H1 (cell line): ENCODE measurements at places on chromosomes 2 and 18.

- no peak overlapping the region for H3K4me3 ChIP-seq
- no peaks in the 10 kb centered on the region for H3K27me3 ChIP-seq
- H3K36me3 ChIP-seq = no peaks in the 10 kb centered on the region
- DNase-seq = no peak
Measured at GRCh38 chr18:8359076-8359475, 250.2 kb upstream of the RAB12 start.

DNA sequence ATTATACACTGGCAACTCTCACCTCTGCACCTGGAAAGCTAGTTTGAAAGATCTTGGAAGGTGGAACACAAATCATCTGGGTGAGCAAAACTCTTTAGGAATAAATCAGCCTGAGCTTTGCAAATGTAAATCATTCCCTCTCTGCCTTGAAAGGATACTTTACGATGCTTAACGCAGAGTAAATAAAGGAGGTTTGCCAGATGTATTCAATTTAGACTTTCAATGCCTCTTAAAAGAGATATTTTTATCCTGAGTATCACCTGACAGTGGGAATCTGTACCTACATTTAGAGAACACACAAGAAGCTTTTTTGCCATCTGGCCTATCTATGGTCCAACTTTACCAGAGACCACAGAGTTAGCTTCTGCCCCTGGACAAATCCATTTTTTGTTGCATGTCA is 983.2 kb upstream of the CDH2 start:
- H3K4me3 ChIP-seq = no peak overlapping the region
- no peaks in the 10 kb centered on the region for H3K36me3 ChIP-seq
- H3K4me1 ChIP-seq = no peaks in the 10 kb centered on the region
- no peak overlapping the region for H3K27ac ChIP-seq
- H3K27me3 ChIP-seq = no peaks in the 10 kb centered on the region
- DNase-seq = no peak

DNA sequence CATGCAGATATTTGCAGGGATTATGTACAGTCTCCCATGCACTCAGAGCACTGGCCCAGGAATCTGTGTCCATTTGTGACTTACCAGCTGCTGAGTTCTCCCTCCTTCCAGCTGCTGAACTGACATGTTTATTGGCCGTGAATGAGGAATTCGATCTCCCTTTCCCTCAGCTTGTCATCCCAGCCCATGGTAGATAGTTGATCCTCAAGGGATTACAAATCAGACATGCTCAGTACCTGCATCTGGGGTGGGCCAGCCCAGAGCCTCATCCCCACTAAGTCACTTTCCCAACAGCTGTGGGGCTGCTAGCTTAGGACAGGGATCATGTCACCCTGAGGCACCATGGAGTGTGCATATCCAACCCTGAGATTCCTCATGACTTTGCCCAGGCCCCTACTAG is 1284.9 kb upstream of the LRRTM1 start:
- no peak overlapping the region for H3K4me3 ChIP-seq
- no peaks in the 10 kb centered on the region for H3K27me3 ChIP-seq
- no peaks in the 10 kb centered on the region for H3K4me1 ChIP-seq
- DNase-seq = no peak
- no peak overlapping the region for H3K27ac ChIP-seq

GRCh38 chr2:167924556-167924955 is 322.8 kb downstream of the STK39 start:
- H3K36me3 ChIP-seq = no peaks in the 10 kb centered on the region
- no peaks in the 10 kb centered on the region for H3K27me3 ChIP-seq
- no peak for DNase-seq
- H3K27ac ChIP-seq = no peak overlapping the region
- no peak overlapping the region for H3K4me3 ChIP-seq

- H3K4me1 ChIP-seq = no peaks in the 10 kb centered on the region
- no peak for DNase-seq
- H3K27me3 ChIP-seq = no peaks in the 10 kb centered on the region
Measured at GRCh38 chr18:42617221-42617620, 498.3 kb downstream of the RIT2 start.

DNA sequence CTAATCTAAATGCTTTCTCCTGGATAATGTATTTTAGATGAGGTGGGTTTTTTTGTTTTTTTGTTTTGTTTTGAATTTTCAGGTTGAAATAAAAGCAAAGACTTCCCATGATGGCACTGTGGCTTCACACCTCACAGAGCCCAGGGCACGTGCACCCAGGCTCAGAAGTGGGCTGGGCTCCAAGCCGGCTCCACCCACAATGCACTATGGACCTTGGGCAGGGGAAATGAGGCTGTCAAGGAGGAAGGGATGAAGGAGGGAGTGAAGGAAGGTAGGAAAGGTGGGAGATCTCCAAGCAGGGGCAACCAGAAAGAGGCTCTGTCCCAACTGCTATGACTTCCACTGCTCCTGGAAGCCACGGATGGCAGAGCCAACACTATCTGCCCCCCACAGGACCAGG is 60.4 kb downstream of the BIN1 start:
- H3K4me3 ChIP-seq = no peak overlapping the region
- no peak overlapping the region for H3K27ac ChIP-seq
- no peak for DNase-seq
- H3K4me1 ChIP-seq = peaks cover 6% of the 10 kb centered on the region
- H3K27me3 ChIP-seq = no peaks in the 10 kb centered on the region

GRCh38 chr2:62314291-62314690 is 118.4 kb downstream of the B3GNT2 start:
- no peaks in the 10 kb centered on the region for H3K36me3 ChIP-seq
- DNase-seq = no peak
- H3K4me3 ChIP-seq = no peak overlapping the region
- no peaks in the 10 kb centered on the region for H3K27me3 ChIP-seq

- no peaks in the 10 kb centered on the region for H3K36me3 ChIP-seq
- no peak for DNase-seq
- no peak overlapping the region for H3K27ac ChIP-seq
- no peaks in the 10 kb centered on the region for H3K4me1 ChIP-seq
- no peak overlapping the region for H3K4me3 ChIP-seq
- H3K27me3 ChIP-seq = no peaks in the 10 kb centered on the region
Measured at GRCh38 chr2:154724194-154724797, 25.8 kb downstream of the KCNJ3 start.

DNA sequence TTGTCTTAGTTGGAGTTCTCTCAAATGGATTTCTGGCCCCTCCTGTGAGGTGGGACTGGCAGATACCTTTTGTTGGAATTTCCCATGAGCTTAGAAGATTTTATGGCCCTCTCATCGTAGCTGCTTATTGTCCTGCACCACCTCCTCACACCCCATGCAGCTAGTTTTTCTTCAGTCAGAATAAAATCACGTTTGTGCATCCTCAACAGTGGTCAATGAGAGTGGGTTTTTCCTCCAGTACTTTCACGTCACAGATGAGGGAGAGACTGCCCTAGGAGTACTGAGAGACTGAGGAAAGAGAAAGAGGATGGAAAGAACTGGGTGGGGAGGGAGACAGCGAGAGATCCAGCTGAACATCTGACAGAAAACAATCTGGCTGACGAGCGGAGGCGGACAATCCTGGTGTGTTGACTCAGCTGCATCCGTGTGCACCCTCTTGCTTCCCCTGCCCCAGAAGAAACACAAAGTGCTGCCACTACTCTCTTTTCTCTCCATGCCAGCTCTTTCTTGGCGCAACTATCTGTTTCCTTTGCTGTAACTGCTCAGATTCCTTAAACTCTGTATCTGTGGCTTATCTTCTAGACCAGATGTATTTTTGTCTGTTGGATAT is 7.4 kb downstream of the RAPGEF4 start:
- no peaks in the 10 kb centered on the region for H3K27me3 ChIP-seq
- no peak overlapping the region for H3K27ac ChIP-seq
- H3K36me3 ChIP-seq = no peaks in the 10 kb centered on the region
- H3K4me3 ChIP-seq = no peak overlapping the region
- no peak for DNase-seq

GRCh38 chr2:96637385-96638143 is 548 bp downstream of the KANSL3 start:
- H3K36me3 ChIP-seq = peaks cover 16% of the 10 kb centered on the region
- 0 out of 2 replicates have a peak, but pooled peaks cover 2% of the 10 kb centered on the region for H3K4me1 ChIP-seq
- peak overlapping the region; percentile 86 for H3K4me3 ChIP-seq
- DNase-seq = peak; percentile 10
- no peak overlapping the region for H3K27ac ChIP-seq

DNA sequence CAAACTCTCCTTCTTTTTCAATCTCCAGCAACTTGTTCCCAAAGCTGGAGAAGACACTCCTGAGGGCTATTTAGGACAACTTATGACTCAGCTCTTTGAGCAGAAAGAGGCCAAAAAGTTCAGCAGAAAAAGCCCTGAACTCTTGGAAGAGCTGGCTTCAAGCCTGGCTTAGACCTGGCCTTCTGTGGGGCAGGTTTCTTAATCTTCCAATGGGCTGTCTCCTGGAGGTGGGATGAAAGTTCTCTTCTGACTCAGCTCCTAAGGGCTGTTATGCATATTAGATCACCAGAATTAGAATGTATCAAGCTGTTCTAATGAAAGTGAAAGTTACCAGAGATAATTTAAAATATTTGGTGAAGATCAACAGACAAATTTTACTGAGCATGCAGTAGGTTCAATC is 129.4 kb downstream of the RAD51AP2 start:
- H3K27me3 ChIP-seq = no peaks in the 10 kb centered on the region
- no peak overlapping the region for H3K27ac ChIP-seq
- no peak overlapping the region for H3K4me3 ChIP-seq
- no peaks in the 10 kb centered on the region for H3K4me1 ChIP-seq
- no peak for DNase-seq

GRCh38 chr2:38466876-38467767 is 90.0 kb upstream of the ATL2 start:
- H3K27me3 ChIP-seq = no peaks in the 10 kb centered on the region
- no peak overlapping the region for H3K4me3 ChIP-seq
- no peak for DNase-seq
- H3K4me1 ChIP-seq = no peaks in the 10 kb centered on the region
- H3K27ac ChIP-seq = no peak overlapping the region
- no peaks in the 10 kb centered on the region for H3K36me3 ChIP-seq

DNA sequence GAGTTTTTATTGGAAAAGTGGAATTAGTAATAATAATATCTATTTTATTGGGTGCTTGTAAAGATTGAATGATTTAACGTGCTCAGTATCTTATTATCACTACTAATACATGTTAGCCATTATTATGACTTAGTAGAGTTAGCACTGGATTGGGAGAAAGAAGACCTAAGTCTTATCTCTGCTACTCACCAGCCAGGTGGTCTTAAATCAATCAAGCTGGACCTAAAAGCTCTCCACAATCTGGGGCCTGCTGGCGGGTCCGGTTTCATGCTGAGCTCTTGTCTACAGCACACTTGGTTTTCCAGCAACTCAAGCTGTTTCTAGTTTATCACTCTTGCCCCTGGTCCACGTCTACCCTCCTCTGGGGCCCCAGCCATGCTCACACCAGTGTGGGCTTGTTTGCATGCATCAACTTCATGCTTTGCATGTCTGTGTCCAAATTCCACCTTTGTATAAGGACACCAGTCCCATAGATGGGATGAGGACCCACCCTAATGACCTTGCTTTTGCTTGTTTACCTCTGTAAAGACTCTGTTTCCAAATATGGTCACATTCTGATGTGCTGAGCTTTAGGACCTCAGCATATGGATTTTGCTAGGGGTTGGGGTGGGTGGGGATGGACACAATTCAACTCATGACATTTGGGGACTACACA is 363.1 kb downstream of the LPIN1 start:
- DNase-seq = no peak
- H3K4me1 ChIP-seq = no peaks in the 10 kb centered on the region

- H3K27ac ChIP-seq = no peak overlapping the region
- no peak for DNase-seq
- no peaks in the 10 kb centered on the region for H3K4me1 ChIP-seq
- no peaks in the 10 kb centered on the region for H3K27me3 ChIP-seq
- H3K36me3 ChIP-seq = no peaks in the 10 kb centered on the region
Measured at GRCh38 chr2:78892295-78892694, 133.2 kb upstream of the REG3G start.

- no peak overlapping the region for H3K27ac ChIP-seq
- peaks cover 7% of the 10 kb centered on the region for H3K4me1 ChIP-seq
- no peaks in the 10 kb centered on the region for H3K27me3 ChIP-seq
Measured at GRCh38 chr18:78769502-78770105, 210.0 kb upstream of the SALL3 start.

DNA sequence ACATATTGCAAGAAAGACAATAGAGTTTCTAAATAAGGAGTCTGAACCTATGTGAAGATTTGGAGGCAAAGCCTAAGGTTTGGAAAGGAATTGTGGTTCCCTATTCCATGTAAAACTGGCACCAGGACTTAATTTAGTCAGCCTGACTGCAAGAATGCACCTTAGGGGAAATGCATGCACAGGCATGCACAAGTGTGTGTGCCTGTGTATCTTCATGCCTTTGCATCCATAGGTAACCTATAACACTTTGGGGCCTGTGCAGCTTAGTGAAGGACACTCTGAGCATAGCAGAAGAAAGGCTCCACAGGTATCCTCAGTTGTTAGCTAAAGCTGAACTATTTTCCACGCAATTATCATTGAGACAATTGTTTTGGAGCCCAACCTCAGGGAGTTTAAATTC is 73.4 kb downstream of the RPRM start:
- H3K27ac ChIP-seq = no peak overlapping the region
- H3K4me3 ChIP-seq = no peak overlapping the region
- H3K27me3 ChIP-seq = no peaks in the 10 kb centered on the region

GRCh38 chr18:58453913-58454317 is 175.0 kb downstream of the ALPK2 start:
- H3K4me1 ChIP-seq = no peaks in the 10 kb centered on the region
- DNase-seq = no peak
- H3K27me3 ChIP-seq = no peaks in the 10 kb centered on the region
- H3K4me3 ChIP-seq = no peak overlapping the region

GRCh38 chr2:95379371-95379831 is 23.1 kb upstream of the FAHD2A start:
- no peak overlapping the region for H3K4me3 ChIP-seq
- no peaks in the 10 kb centered on the region for H3K36me3 ChIP-seq
- no peak for DNase-seq
- no peaks in the 10 kb centered on the region for H3K27me3 ChIP-seq

DNA sequence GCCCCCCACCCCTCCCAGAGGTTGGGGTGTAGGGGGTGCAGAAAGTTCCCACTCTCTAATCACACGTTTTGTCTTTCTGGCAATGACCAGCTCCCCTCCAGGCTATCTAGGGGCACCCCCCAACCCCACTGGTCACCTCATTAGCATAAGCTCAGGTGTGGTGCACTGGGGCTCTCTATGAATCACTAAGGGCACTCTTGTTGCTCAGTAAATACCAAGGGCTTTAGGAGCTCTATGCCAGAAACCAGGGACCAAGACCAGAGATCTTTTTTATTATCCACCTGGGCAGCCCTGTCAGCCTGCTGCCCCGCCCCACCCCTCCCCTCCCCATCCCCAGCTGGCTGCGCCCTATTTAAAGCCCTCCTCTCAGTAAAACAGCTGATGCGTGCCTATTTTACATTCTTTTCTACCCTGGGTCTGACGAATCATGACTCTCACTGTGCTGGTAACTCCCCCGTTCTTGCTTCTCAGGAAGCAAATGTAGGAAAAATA is 24.3 kb downstream of the NCK2 start:
- peaks cover 17% of the 10 kb centered on the region for H3K4me1 ChIP-seq
- no peak for DNase-seq
- no peak overlapping the region for H3K27ac ChIP-seq
- no peaks in the 10 kb centered on the region for H3K36me3 ChIP-seq

- H3K4me1 ChIP-seq = no peaks in the 10 kb centered on the region
- no peak overlapping the region for H3K27ac ChIP-seq
- H3K36me3 ChIP-seq = no peaks in the 10 kb centered on the region
Measured at GRCh38 chr2:237682856-237683670, 55.7 kb downstream of the LRRFIP1 start.
